ENCODE measurements at places on chromosomes 11 and 22.

- DNase-seq = no peak
Measured at GRCh38 chr11:23079382-23079813, 219.1 kb upstream of the CCDC179 start.

DNA sequence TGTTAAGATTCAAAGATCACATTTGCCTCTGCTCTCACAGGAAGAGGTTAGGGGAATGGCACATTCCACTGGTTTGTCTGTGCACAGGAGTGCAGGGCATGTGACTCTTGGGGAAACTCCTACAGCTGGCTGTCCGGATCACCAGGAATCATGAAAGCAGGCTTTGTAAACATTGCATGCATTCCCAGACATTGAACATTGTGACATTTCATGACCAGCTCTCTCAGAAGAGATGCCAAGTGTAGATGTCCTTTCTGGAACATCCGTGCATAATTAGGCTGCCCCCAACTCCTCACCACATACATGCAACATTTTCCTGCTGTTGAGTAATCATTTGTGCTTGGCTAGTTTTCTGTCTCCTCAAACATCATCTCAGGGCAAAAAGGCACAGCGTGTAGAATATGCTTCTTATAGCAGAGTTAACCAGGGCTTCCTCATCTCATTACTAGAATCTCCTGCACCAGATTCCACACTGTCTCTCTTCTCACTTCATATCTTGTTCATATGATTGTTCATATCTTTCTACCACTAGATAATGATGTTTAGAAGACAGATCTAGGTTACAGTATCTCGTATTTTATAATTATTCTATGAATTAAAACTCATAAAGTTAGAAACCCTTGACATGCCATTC is 694.7 kb downstream of the NTM start:
- no peak for DNase-seq

DNA sequence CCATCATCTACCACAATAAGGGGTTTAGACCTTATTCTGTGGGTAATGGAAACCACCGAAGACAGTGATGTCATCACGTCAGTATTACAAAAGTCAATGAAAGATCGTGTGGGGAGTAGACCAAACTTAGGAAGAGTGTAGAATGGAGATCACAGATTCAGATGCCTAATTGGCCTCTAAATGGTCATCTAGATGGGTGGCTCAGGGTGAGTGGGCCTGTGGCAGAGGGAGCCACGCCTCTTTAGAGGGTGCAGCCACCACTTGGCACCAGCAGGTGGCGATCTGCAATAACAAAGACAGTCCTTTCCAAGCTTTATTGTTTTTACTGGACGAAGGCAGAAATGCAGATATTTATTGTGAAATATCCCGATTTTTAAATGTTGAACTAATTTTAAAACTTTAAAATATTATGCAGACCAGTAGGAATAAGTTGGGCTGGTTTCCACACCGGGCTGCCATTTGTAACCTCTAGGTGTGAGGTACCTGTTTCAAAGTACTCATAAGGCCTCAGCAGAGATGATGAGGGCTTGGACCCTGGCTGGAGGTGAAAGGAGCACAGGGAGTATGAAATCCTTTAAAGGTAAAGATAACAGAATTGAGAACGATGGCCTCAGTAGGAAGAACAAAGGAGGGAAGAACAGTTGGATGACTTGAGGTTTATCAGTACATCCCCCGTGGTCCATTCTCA is 222.0 kb downstream of the DBX1 start:
- peak; percentile 21 for DNase-seq

DNA sequence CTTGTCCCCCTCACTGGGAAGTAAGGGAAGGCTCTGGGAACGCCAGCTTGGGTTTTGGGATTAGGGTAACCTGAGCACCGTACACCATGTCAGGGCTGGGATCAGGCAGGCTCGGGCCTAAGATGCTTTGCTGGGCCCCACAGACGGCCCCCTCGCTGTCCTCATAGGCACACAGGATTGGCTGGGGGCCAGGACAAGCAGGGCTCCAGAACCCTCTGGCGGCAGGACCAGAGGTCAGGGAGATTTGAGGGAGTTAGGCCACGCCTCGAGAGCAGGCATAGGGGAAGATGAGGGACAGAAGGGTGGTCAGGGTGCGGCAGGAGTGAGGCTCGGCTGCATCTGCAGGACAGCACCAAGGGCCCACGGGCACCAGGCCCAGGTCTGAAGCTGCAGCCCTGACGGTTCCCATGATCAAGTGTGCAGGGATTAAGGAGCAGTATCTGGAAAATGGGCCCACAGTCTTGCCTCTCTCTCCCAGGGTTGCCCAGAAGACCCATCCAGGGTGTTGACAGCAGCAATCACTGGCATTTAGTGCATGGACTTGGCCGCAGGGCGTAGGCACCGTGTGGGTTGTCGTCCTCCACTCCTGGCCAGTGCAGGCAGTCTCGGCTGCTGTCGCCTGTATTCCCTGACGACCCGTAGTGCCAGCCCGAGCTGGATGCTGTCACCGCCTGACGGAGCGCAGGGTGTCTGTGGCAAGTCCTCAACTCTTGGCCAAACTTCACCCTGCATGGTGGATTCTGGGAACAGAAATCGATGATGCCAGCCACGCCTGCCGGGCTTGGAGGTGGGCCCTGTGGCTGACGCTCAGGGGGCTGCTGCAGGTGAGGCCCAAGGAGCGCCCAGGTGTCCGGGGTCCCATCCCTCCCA is 15.7 kb upstream of the GNB1L start:
- no peak for DNase-seq

DNA sequence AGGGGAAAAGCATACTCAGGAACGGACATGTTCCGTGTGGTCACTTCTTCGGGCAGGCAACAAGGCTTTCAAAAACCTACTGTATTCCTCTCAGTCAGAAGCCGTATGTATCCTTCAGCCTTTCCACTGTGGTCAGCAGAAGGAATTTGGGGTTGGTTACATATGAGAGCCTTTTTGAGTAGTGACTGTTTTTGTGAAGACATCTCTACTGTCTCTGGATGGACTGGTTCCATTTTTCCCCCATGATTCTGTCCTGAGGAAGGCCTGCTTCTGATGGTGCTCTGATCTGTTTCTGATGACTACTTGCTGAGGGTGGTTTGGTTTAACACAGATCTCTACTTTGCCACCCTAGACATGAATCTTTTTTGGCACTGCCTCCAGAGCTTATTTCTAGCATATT is 63.7 kb upstream of the HORMAD2 start:
- no peak for DNase-seq

GRCh38 chr11:73259406-73260126 is 12.6 kb upstream of the P2RY6 start:
- no peak for DNase-seq

GRCh38 chr11:128843198-128843785 is 23.8 kb downstream of the KCNJ1 start:
- DNase-seq = no peak
